ENCODE measurements at places on chromosomes 12 and 14.

DNA sequence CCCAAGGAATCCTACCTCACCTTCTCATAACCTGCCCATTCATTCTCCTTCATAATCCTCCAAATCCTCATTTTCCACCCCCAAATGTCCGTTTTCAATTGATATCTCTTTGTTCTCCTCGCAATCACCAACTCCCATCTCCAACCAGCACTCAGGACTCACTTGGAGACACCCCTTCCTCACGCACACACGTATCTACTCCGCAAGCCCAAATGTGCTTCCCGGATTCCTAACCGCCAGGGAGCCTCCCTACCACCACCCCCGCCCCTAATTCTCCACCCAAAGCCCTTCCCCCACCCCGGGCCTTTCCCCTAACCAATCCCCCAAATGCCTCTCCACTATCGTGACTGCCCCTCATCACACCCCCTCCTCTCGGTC, 304 bp downstream of the KCTD10 start:
- no peak for DNase-seq

DNA sequence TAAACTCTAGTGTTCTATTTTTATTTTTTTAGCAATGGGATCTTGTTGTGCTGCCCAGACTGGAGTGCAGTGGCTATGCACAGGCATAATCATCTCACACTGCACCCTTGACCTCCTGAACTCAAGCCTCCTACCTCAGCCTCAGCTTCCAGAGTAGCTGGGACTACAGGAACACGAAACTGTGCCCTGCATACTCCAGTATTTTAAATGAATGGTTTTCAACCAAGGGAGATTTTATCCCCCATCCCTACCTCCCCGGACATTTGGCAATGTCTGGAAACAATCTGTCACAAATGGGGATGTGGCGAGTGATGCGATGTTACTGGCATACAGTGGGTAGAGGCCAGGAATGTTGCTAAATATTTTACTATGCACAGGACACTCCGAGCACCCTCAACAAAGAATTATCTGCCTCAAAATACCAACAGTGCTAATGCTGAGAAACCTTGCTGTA, 2.1 kb downstream of the CBX5 start:
- DNase-seq = peak; percentile 55

DNA sequence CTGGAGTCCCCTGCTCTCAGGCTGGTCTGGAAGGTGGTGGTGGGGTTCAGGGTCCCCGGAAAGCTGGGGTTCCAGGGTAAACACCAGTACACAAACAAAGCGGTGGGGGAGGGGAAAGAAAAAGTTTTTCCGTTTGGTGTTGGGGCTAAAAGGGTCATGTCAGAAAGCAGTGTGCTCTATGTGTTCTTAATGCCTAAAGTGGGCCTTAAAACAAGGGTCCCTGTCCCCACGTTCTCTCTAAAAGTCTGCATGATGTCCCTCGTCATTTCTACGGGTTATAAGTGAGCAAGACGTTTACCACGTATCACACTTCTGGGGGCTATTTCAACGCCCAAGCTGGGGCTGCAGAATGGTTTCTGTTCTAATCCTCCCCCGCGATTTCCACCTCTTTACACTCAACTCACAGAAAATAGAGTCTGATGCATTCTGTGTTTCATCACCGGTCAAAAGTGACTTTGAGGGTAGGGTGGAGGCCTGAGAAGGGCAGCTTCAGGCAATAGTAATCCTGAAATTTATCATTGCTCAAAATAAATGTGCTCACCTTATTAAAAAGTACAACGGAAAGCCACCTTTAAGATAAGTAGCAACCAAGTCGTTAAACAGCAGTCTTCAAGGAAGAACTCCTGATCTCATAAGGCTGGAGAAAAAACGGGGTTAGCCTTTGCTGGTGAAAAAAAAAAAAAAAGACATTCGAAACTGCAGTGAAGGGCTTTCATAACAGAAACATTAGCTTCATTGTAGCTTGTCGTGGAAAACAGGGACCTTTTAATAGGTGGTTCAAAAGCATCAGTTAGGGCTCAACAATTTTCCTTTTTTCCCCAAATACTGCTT, 63.9 kb upstream of the PTGR2 start:
- DNase-seq = no peak

DNA sequence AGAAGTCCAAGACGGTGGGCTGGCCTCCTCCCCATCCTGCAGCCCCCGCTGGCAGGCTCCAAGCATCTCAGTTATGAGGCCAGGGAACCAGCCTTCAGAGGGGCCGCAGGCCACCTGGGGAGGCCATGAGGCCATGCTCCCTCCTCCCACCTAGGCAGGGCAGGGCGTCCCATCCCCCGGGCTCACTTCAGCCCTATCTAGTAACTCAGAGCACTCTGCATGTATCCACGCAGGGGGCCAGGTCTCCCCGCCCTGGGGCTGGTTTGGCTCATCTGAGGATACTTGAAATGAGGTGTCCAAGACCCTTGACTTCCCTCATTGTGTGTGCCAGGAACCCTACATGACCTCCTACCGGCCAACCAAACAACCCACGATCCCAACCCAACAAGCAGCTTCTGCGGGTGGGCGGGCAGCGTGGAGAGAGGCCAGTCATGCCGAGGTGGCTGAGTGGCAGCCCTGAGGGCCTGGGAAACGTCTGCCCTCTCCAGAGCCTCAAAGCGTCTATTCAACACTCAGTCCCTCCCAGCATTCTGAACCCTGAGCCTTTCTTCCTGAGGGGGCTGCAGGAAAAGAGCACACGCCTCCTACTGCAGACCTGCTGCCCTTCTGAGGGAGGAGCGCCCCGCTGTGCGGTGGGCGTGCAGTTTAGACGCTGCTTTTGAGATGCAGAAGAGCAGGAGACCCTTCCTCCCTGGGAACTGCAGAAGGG, 16.8 kb downstream of the ISCA2 start:
- no peak for DNase-seq

GRCh38 chr12:57441846-57442427, 7.4 kb downstream of the INHBC start:
- no peak for DNase-seq

DNA sequence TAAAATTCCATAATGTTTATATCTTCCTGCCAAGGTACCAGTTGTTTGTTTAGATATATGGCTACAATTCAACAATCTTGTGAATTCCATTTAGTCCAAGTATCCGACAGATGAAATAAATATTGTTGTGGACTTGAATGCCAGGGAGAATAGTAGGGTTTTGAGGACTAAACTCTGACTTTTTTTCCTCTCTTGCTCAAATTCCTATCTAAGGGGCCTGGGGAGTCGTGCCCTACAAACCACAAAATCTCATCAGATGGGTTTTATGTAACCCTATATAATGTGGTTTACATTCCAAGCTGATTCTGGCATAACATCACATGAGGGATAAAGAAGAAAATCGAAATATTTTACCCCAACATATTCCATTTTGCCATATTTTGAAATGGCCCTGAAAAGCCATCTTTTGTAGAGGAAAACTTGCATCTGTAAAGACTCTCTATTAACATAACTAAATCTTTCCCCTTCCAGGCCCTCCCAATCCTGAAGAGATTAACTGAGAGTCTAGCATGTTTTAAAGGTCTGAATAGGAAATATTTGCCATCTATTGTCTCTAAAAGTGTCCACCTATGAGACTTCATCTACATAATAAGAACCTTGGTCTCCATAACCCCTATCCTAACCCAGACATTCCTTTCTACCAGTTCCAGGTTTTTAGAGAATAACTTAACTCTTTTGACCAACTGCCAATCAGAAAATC, 184.7 kb upstream of the KITLG start:
- DNase-seq = no peak

GRCh38 chr12:93176610-93177126, 201.1 kb upstream of the NUDT4 start:
- no peak for DNase-seq

DNA sequence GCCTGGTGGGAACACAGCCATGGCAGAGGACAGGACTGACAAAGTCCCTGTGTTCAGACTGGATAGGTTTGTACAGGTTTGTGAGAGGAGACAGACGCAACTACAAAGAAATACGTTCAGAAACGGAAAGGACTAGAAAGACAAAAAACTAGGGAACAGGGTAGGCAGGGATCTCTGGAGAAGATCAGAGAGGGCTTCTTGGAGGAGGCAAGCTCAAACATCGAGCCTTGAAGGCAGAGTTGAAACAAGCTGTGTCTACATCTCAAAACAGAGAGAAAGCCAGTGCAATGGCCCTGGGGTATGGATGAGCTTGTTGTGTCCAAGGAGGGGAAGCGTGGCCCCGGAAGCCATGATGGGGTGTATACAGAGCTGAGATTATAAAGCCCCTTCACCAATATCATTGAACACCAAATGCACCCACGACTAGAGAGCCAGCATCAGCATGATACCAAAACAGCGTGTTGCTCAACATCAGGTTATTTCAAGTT, 89.6 kb upstream of the NCOR2 start:
- DNase-seq = no peak

GRCh38 chr12:76471579-76471978, 88.0 kb downstream of the OSBPL8 start:
- no peak for DNase-seq

GRCh38 chr12:76670776-76671175, 93.1 kb upstream of the ZDHHC17 start:
- no peak for DNase-seq

GRCh38 chr14:98187281-98187680, 1084.7 kb downstream of the BCL11B start:
- DNase-seq = no peak

DNA sequence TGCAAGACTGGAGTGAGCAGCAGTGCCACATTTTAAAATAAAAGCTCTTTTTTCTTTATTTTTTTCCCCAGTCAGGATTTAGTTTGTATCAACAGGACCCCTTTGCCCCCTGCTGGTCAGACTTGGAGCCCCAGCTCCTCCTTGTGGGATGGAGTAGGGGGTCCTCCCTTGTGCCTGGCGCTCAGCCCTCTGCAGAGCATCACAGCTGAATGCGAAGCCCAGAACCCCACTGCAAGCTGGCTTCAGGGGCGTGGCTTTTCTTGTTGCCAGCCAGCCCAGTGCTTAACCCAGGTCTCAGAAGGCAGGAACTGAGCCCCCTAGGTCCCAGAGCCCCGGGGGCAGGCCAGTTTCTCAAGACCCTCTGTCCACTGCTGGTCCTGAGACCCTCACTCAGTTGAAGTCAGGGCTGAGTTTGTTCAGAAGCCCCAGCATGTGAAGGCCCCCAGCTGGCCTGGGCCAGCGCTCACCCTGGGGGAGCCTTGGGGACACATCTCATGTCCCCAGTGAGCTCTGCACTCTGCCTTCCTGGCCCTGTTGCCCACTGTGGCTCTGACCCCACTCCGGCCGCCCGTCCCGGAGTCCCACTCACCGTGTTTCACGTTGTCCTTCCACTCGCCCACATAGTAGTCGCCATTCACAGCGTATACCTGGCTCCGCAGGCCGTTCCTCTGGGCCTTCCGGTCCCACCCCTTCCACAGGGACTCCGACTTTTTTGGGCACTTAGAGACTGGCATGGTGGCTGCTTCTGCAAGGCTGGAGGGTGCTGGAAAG, 519 bp downstream of the MORN3 start:
- peak; percentile 50 for DNase-seq

GRCh38 chr12:4164559-4165558, 108.7 kb upstream of the CCND2 start:
- no peak for DNase-seq

DNA sequence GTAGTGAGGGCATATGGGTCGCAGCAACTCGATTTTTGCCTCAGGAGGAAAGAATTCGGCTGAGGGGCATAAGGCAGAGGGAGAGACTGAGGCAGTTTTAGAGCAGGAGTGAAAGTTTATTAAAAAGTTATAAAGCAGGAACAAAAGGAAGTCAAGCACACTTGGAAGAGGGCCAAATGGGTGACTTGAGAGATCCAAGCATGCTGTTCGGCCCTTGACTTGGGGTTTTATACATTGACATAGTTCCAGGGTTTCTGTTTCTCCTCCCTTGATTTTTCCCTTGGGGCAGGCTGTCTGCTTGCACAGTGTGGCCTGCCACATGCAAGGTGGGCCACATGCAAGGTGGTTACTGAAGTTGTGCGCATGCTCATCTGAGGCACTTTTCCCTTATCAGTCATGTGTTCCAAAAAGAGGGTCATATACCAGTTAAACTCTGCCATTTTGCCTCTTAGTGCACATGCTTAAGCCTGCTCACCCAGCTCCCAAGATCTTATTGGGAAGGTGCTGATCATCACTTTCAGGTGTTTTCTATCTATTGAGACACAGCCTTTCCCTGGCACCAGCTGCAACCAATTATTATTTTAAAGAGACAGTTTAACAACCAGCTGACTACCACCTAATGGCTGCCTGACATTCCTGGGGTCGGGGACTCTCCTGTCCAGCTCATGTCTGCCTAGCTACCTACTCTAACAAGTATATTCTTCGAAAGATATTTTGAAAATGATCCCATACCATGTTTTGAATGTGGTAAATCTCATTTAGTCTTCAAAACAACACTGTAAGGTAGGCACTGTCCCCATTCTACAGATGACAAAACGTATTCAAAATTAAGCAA, 19.9 kb downstream of the PTGER2 start:
- DNase-seq = no peak

DNA sequence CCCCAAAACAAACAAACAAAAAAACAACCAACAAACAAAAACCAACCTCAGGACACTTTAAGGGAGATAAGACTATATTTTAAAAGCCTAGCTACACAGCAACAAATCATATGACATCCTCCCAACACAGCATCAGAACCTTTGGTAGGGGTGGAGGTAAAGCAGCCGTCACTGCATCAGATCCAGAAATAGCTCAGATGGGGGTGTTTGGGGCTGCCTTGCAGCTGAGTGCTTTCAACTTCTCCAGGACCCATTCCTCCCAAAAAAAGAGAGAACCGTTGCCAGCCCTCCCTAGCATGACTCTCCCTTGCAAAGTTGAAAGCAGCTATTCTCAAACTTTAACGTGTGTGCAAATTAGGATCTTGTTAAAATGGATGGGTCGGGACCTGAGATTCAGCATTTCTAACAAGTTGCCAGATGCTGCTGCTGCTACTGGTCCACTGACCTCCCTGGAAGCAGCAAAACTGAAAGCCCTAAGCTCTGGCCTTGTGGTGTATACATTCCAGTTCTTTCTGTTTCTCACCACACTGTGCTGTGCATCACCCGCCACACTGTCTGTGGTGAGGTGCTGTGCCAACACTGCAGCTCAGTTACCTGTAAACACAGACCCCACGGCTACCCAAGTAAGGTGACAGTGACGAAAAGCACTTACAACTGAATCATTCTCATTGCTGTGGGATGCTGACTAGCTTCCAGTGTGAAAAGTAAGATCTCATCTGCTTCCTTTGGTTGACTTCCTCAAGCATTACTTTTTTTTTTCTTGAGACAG, 54.0 kb downstream of the SLC38A1 start:
- no peak for DNase-seq

DNA sequence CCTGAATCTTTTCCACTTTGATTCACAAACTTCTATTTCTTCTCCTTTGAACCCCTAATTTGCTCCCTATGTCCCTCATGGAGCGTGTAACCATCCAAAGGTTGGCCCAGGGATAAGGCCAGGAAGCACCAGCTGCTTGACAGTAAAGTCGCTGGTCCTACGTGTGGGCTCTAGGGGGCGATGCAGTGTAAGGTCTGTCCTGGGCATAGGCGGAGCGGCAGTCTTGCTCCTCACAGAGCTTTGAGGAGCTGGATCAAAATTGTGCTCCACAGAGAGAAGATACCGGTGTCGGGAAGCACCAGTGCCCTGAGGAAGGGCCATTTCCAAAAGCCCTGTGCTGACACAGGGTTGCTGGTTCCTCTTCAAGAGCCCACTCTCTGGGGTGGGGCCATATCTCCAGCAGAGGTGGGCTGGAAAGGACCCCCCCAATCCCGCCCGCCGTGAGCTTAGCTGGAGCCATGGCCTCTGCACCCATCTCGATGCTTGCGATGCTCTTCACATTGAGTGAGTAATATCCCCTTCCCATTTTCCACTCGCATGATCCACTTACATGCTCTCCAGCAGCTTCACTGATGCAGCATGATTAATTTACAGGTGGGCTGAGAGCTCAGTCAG, 49.9 kb upstream of the OR4E1 start:
- DNase-seq = peak; percentile 26

- no peak for DNase-seq
Observed at GRCh38 chr14:30885840-30886740, 11.7 kb downstream of the COCH start.
